ENCODE measurements at places on chromosomes 3 and 15.

GRCh38 chr15:71275098-71275497, 159.8 kb downstream of the THSD4 start:
- no peak for DNase-seq

DNA sequence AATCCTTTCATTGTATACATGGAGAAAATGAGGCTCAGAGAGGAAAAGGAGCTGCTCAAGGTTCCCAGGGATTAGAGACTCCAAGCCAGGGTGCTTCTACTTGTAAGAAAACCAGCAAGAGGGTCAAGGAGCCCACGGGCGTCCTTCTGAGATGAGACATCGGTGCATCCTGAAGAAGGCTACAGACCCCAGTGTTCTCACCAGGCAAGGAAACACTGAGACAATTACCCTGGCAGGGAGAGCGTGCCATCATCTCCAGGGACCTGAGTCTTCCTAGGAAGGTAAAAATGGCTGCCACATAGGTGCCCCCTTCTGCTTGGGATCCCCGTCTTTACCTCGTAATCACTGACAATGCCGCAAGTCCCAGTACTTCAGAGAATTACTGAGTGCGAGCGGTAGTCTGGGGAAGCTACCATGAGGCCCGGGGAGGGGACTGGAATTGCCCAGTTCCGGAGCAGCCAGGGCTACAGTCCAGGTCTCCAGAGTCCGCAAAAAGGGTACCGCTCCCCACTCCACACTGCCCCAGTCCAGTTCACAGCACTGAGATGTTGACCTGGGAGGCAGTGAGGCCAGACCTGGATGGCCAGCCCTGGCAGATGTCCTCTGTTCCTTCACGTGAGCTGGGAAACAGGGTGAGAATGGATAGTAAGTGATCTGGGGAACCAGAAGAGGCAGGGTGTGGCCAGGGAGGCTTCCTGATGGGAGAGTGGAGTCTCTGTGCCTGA, 164.7 kb upstream of the SMAD3 start:
- DNase-seq = no peak

DNA sequence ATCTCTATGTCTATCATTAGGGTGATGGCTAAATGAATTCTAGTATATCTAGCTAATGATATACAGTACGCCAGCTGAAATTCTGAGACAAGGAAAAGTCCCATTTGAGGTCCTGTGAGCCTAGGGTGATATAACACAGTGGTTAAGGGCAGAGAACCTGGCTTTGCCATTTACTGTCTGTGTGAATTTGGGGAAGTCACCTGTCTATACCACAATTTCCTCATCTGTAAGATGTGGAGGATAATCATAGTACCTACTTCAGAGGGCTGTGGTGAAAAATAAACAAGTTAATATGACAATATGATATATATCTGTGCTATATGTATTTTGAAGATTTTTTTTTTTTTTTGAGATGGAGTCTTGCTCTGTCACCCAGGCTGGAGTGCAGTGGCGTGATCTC, 9.8 kb upstream of the ANKDD1A start:
- DNase-seq = no peak

DNA sequence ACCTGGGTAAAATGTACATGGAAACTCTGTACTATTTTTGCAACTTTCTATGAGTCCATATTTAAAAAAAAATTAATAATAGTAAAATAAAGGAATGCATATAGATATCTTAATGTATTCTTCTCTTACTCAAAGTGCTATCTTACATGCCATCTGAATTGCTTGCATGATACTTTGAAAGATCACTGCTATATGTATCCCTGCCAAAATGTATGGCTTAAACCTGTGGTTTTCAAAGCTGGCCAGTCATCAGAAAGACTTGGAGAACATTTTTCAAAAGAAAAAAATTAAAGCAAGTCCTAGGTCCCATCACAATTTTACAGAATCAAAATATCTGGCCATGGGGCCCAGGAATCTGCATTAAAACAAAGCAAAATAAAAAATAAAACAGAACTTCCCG, 262.1 kb downstream of the LPP start:
- no peak for DNase-seq

- DNase-seq = no peak
Measured at GRCh38 chr3:42489116-42489936, 13.1 kb upstream of the VIPR1 start.

DNA sequence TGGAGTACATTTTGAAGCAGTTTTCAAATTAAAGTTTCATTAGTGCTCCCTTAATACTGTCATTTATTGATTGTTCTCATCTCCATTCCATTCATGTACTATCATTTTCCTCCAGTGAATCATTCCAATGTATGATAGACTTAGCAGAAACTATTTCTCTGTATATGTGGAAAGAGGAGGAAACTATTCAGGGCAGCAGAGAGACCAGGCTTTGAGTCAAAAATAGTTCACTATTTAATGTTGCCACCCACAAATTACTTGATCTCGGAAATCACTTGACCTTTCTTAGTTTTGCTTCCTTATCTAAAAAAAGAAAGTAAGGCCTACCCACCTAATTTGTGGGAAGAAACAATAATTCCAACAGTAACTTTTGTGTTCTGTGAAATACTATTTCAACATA, 610.5 kb upstream of the ZNF385D start:
- DNase-seq = no peak

DNA sequence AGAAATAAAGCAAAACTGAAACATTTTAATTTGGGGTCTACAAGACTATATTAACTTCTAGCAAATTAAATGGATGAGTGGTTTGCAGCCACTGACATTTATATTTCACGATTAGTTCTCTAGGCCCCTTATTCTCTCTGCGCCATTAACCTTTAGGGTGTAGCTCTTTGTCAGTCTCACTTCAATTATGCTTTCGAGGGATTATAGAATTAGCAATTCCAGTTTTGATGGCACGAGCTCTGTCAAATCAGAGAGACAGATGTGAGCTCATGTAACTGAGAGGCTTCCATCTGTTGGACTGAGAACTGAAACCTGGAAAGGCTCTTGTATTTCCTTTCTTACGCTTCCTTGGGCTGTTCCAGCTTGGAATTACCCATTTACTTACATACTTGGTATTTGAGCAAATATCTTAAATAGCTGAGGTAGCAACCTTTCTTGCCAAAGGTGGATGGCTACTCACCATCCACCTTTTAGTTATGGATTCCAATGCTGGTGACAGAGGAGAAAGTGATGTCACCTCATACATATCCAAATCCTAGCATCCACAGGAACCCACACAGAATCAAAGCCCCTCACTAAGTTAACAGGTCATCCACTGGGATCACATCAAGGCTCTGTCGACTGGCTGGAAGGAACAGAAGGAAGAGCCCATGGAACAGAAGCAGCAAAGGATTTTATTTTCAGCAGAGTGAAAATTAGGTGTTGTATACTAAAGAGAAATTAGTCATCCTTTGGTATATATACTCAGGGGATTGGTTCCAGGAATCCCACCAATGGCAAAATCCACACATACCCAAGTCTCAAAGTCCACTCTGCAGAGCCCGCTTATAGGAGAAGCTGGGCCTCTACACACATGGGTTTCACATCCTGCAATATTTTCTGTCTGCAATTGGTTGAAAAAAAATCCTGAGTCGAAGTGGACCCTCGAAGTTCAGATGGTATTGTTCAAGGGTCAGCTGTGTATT, 20.8 kb downstream of the VGLL4 start:
- no peak for DNase-seq

DNA sequence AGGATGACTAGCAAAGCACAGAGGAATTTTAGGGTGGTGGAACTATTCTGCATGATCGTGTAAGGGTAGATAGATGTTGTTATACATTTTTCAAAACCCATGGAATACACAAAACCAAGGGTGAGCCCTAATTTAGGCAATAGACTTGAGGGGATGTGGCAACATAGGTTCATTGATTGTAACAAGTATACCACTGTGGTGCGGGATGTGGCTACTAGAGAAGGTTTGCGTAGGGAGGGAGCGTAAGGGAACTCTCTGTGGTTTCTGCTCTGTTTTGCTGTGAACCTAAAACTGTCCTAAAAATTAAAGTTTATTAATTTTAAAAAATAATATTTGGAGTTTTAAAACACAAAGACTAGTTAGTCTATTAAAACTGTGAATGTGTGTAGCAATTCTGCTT, 202.8 kb downstream of the PLCL2 start:
- DNase-seq = no peak

- no peak for DNase-seq
Measured at GRCh38 chr3:3119393-3119851, 7.3 kb upstream of the TRNT1 start.

DNA sequence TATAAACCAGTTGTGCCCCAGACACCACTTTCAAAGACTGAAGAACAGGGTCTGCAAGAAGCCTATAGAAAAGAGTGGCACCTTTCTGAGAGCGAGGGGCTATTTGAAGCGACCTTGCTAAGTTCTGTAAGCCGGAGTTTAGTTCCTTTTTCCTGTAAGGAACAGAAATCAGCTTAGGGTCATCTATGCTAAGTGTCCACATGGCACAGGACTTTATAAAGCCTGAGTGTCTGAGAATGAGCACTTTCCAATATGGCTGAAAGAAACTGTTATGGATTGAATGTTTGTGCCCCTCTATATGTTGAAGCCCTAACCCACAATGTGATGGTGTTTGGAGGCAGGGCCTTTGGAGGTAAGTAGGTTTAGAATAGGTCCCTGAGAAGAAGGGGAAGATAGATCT, 4.0 kb upstream of the A4GNT start:
- DNase-seq = no peak

GRCh38 chr3:185280572-185281365, 26.9 kb upstream of the EHHADH start:
- DNase-seq = no peak

GRCh38 chr3:139309880-139310279, 33.9 kb upstream of the MRPS22 start:
- no peak for DNase-seq

GRCh38 chr15:58921267-58921790, 12.2 kb downstream of the SLTM start:
- no peak for DNase-seq

DNA sequence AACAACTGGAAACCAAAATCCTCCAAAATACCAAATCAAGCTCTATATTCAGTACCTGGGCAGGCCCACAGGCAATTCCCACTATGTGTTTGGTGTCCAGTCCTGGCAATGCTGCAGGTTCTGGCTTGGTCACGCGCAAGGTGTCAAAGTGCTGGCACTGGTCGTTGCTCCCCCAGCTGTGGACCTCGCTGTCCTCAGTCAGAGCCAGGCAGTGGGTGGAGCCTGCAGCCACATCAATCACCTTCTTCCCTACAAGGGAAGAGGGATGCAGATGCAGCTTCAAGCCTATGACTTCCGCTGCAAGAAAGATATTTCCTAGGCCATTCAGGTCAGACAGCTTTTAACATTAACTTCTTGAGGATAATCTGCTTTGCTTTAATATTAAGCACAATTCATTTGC, 61.3 kb downstream of the HERC2 start:
- DNase-seq = no peak

DNA sequence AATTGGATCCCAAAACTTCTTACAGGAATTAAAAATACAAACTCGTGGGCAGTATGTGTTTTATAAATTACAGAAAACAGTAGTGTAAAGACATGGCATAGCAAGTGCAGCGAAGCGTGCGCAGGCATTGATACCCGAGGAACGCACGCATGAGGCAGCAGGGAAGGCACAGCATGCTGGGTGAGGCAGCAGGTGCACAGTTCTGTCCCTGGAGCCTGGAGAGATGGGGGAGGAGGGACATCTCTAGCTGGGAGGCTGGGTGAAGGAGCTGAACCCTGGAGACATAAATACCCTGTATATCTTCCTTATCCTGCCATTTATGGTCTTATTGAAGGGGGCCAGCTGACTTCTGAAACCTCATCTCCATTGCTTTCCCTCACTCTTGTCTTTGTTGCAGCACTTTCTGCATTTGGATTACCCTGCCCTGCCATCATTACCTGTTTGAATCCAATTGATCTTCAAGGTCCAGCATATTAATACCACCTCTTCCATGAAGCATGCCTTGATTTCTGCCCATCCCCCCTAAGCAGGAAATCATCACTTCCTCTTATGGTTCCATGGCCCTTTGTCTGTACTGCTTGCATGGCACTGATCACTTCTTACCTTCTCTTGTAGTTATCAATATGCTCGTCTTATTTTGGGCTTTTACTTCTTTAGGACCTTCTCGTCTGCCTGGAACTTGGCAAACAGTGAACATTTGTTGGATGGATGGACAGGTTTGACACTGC, 20.5 kb downstream of the LPP start:
- no peak for DNase-seq

DNA sequence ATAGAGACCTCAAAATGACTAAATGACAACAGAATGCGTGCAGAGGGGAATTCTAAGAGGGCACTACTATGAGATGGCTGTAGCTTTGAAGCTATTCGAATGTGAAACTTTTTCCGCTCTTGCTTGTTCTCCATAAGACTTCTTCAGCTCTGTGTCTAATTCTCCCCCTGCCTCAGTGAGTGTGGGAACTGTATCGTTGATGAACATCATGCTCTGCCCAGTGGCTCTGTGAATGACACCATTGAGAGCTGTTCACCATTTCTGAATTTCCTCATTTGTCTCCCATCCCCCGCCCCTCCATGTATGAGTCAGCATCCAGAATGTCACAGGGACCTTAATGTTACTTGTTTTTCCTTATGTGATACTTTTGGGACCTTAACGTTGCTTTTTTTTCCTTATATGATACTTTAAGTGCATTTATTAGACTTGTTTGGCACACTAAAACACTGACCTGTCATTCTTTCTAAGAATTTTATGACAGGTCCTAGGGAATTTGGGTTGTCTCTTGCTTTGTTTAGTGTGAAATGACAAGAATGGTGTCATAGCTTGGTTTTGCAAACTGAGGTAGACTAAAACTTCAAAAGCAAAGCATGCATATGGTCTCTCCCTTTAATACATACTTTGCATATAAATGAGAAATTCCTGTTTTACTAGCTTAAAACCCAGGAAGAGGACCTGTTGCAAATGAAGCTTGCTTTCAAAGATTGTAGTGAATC, 99.6 kb downstream of the FNDC3B start:
- no peak for DNase-seq

GRCh38 chr3:39513791-39514369, 46.4 kb downstream of the MOBP start:
- DNase-seq = no peak

GRCh38 chr15:98444138-98444537, 204.2 kb upstream of the IGF1R start:
- no peak for DNase-seq

DNA sequence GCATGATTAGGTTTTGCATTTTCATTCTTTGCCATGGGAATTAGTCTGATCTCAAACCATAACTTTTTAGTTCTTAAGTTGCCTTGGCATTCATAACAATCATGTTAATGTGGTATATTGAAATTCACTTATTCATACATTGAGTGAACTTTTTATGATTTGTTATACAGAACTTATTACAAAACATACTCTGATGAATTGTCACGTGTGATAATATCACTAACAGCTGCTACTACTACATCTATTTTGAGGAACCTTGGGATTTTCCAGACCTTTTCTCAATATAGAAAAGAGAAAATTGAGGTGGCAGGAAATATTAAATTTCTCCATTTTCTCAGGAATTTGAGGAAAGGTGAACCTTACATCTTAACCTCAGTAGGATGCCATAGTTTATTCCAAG, 9.2 kb downstream of the LXN start:
- DNase-seq = no peak

- no peak for DNase-seq
Measured at GRCh38 chr15:38130740-38131498, 121.7 kb upstream of the SPRED1 start.

- no peak for DNase-seq
Measured at GRCh38 chr3:195255571-195256501, 15.1 kb downstream of the XXYLT1 start.

GRCh38 chr3:48437812-48438211, 2.1 kb downstream of the CCDC51 start:
- no peak for DNase-seq

GRCh38 chr3:136778865-136779264, 26.7 kb upstream of the STAG1 start:
- DNase-seq = no peak
